Osteocyte (in vitro differentiated cells): ENCODE measurements at places on chromosomes 11 and 22. TPM values are rescaled to one million over a fixed set of nuclear protein-coding genes. Genes with fewer than 3 reads are reported as not detected.

DNA sequence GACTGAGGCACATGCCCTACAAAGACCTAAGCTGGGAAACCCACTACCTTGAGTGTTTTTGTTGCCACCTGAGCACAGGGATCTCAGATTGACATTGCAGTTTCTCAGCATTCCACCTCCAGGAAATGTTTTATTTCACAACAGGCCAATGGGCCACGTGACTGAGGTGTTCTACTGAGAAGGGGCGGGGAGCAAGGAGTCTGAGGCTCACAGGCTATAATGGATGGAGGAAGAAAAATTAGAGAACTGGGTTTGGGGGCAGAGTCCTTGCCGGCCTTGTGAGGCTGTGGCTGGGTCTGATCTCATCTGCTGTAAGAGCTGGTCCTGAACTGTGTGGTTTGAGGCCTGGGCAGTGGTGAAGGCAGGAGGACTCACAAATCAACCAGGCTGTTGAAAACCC lies 40.7 kb downstream of the ZNF202 start:
- no peaks in the 10 kb centered on the region for H3K4me1 ChIP-seq
- DNase-seq: no peak
- H3K36me3 ChIP-seq: no peaks in the 10 kb centered on the region
- H3K27me3 ChIP-seq: peaks cover 14% of the 10 kb centered on the region
- no peak overlapping the region for H3K4me3 ChIP-seq

- H3K27me3 ChIP-seq: no peaks in the 10 kb centered on the region
- no peaks in the 10 kb centered on the region for H3K36me3 ChIP-seq
- no peak overlapping the region for H3K27ac ChIP-seq
- H3K4me1 ChIP-seq: no peaks in the 10 kb centered on the region
Measured at GRCh38 chr22:47586946-47587345, 824.5 kb downstream of the TBC1D22A start.

GRCh38 chr22:31400023-31400397 lies 606 bp downstream of the DRG1 start:
- peaks cover 18% of the 10 kb centered on the region for H3K4me1 ChIP-seq
- H3K36me3 ChIP-seq: peaks cover 13% of the 10 kb centered on the region
- peak overlapping the region; percentile 97 for H3K27ac ChIP-seq

The CDC42EP1 gene
- 282 and 283 TPM in 2 replicates for total RNA-seq

GRCh38 chr11:56841210-56841810 lies 92.8 kb upstream of the OR9G4 start:
- H3K4me1 ChIP-seq: no peaks in the 10 kb centered on the region
- H3K27ac ChIP-seq: no peak overlapping the region
- H3K36me3 ChIP-seq: no peaks in the 10 kb centered on the region
- DNase-seq: no peak
- peaks cover 6% of the 10 kb centered on the region for H3K27me3 ChIP-seq

GRCh38 chr11:78787696-78788095 lies 213.0 kb upstream of the NARS2 start:
- peak overlapping the region; percentile 28 for H3K27ac ChIP-seq
- H3K36me3 ChIP-seq: peaks cover 10% of the 10 kb centered on the region
- no peaks in the 10 kb centered on the region for H3K27me3 ChIP-seq
- peaks cover 56% of the 10 kb centered on the region for H3K4me1 ChIP-seq
- DNase-seq: no peak

DNA sequence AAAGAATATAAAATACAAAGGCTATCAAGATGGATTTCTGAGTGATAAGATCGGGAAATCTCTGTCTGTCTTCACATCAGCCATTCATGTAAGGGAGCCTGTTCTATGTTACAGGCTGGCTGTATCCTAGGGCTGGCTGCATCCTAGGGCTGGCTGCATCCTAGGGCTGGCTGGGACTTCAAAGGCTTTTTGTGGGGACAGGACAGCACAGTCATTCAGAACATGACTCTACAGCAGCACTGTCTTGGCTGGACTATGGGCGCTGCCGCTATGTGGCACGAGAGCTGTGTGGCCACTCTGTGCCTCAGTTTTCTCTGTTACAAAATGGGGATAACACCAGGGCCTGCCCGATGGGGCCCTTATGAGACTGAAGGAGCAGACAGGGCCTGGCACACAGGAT lies 10.2 kb downstream of the ADAMTS8 start:
- peaks cover 22% of the 10 kb centered on the region for H3K27me3 ChIP-seq
- no peak for DNase-seq
- H3K27ac ChIP-seq: no peak overlapping the region
- no peak overlapping the region for H3K4me3 ChIP-seq
- H3K36me3 ChIP-seq: no peaks in the 10 kb centered on the region

GRCh38 chr11:33383075-33383919 lies 126.1 kb downstream of the HIPK3 start:
- peaks cover 2% of the 10 kb centered on the region for H3K4me1 ChIP-seq
- no peak overlapping the region for H3K27ac ChIP-seq
- no peak overlapping the region for H3K4me3 ChIP-seq
- no peaks in the 10 kb centered on the region for H3K36me3 ChIP-seq

DNA sequence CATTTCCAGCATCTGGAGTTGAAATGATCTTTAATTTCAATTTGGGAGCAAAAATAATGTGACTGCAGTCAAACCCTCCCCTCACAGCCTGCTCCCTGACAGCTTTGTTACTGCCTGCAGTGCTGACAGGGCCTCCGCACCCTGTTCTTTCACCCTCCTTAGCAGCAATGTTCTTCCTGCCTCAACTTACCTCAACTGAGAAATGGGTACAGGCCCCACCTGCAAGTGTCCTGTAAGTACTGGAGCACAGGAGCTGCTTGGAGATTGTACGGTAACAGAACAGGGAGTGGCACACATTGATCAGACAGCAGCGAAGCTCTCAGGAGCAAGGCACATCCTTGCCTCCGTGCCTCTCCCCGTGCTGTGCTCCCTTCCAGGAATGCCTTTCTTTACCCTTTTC lies 131.3 kb downstream of the CHST1 start:
- H3K4me1 ChIP-seq: no peaks in the 10 kb centered on the region
- DNase-seq: no peak
- H3K4me3 ChIP-seq: no peak overlapping the region
- H3K27ac ChIP-seq: no peak overlapping the region
- H3K27me3 ChIP-seq: peaks cover 18% of the 10 kb centered on the region

The ARL14EP gene
- total RNA-seq: 21.6 and 21.7 TPM in 2 replicates

GRCh38 chr22:24200619-24201212 lies 19.4 kb downstream of the SUSD2 start:
- H3K4me1 ChIP-seq: peaks cover 30% of the 10 kb centered on the region
- no peak overlapping the region for H3K4me3 ChIP-seq
- no peaks in the 10 kb centered on the region for H3K36me3 ChIP-seq
- DNase-seq: no peak

The EMID1 gene
- total RNA-seq: 0.42 and 0.51 TPM in 2 replicates

DNA sequence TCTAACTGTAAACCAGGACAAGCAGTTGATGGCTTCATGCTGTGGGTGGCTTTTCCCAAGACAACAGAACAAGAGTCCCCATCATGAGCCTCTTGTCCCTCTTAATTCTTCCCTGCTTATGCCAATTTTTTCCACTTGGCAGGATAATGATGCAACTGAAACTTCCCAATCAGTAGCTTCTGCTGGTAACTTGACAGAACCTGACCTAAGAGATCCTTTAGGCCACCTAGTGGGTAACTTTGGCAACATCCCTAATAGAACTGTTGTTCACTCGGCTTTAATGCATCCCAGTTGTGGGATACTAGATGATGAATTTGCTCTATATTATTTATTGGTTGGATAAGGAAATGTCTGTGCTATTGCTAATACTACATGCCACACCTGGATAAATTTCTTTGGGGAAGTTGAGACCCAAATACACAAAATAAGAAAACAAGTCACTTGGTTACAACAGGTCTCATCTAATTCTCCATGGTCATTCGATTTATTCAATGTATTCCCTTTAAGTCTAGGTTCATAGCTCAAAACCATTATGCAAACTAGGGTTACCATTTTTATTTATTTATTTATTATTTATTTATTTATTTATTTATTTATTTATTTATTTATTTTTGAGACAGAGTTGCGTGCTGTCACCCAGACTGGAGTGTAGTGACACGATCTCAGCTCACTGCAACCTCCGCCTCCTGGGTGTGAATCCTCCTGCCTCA lies 41.4 kb upstream of the NFAM1 start:
- H3K27me3 ChIP-seq: peaks cover 28% of the 10 kb centered on the region
- H3K4me1 ChIP-seq: no peaks in the 10 kb centered on the region
- no peaks in the 10 kb centered on the region for H3K36me3 ChIP-seq
- H3K4me3 ChIP-seq: no peak overlapping the region
- no peak overlapping the region for H3K27ac ChIP-seq
- DNase-seq: no peak

The IGSF22 gene
- total RNA-seq: not detected in 2 replicates

The OR2AG1 gene
- not detected in 2 replicates for total RNA-seq

GRCh38 chr11:70873736-70874412 lies 378.5 kb downstream of the SHANK2 start:
- no peaks in the 10 kb centered on the region for H3K36me3 ChIP-seq
- no peak overlapping the region for H3K27ac ChIP-seq
- no peak for DNase-seq
- H3K4me1 ChIP-seq: no peaks in the 10 kb centered on the region
